ENCODE measurements at places on chromosomes 5 and 9.

- DNase-seq, result no peak
Measured at GRCh38 chr9:114611516-114612271, 603 bp downstream of the TMEM268 start.

DNA sequence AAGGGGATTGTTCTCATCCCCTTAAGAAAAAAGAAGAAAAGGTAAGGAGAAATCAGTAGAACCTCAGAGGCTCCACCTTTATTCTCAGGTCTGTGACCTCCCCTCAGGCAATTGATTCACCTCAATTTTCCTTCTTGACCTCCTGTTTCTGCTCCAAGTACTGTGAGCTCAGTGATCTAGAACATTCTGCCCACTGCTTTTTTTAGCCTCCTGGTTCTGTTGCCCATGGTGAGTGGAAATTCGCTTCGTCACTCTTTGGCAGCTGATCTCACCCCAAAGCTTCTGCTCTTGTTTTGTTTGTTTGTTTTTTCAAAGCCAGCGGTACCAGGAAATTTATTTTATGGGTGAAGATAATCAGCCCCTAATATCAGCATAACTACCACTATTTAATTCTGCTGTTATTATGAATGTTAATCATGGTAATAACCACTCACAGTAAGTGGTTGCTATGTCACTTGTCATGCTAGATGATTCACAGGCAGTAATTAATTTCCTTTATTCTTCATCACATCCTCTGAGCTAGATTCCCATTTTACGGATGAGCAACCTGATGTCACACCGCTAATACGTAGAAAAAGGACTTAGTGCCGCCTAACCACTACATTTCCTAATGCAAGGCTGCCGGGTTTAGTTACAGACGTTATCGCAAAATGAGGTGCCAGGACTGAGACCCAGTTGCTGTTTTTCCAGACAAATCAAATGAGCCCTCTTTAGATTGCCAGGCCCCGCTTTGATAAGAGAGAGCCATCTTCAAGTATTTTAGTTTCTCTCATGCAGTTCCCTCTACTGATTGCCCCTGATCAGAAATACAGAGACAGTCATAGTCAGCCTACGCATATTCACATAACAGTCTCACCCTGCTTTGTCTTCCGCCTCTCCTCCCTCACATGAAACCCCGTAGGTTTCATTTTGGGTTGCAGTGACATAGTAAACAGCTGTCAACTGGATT lies 78.2 kb downstream of the CYFIP2 start:
- no peak for DNase-seq

- no peak for DNase-seq
Measured at GRCh38 chr9:96877269-96877668, 23.0 kb upstream of the ZNF782 start.

DNA sequence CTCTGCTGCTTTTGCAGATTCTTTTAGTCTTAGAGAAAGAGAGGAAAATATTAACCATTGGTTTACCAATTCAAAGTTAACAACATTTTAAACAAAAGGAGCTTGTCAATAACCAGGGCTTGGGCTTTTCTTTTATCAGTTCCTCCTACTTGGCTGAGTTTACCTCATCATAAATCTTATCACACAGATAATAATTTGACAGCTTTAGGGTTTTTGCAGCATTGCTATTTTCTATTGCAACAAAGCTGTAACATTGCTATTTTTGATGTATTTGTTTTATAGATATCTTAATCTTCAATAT lies 9.8 kb upstream of the ABL1 start:
- no peak for DNase-seq

DNA sequence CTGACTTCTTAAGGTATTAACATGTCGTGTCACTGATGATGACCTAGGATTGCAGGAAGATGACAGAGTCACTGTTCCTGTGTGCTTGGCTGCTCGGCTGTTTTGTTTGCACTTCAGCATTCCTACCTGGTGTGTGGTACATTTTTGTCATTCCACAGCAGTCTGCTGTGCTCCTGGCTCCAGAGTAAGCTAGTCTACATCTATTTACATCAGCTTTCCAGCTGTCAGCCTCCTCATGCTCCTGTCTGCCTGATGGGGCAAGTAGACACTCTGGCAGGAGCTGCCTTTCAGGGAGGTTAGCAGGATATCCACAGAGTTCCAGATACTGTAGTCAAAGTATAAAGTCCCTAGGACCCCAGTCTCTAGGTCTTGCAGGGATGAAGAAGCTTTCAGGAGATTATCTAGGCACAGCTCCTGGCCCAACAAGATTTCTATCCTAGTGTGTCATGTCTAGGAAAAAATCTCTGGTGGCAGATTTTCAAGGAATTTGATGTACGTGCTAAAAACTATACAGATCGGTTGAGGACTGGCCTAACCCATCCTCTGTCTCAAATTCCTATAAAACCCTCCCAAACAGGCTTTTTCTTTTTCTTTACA lies 28.4 kb downstream of the RUSC2 start:
- DNase-seq, result no peak

DNA sequence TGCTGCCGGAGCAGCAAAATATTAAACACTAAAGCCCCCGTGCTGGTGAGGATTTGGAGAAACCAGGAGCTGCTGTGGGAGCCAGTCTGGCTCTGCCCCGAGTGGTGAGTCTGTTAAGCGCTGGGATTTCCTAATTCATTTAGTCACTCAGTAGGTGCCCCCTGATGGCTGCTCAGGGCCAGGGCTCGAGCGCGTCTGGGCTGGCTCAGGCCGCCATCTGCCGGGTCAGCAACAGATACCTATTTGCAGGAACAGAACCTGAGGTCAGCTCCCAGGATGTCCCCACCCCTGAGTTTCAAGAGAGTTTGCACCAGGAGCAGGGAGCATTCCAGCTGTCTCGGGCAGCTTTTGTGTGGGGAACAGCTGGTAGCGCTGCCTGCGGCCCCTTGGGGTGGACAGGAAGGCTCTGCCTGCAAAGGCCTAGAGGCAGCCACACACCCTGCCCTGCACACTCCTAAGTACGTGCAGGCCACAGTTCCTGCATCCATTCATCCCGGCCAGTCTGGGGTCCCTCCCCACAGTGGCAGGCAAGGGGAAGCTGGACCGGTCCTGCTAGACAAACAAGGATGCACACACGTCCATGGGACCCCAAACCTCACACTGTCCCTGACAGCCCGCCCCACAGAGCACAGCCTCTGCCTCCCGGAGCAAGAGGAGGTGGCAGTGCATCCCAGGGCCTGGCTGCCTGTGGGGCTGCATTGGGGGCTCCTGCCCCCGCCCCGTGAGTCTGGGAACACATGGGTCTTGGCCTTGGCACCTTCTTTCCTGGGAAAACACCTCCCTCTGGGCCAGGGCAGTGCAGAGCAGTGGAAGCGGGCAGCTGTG lies 83.7 kb downstream of the ADAMTS2 start:
- DNase-seq, result no peak

DNA sequence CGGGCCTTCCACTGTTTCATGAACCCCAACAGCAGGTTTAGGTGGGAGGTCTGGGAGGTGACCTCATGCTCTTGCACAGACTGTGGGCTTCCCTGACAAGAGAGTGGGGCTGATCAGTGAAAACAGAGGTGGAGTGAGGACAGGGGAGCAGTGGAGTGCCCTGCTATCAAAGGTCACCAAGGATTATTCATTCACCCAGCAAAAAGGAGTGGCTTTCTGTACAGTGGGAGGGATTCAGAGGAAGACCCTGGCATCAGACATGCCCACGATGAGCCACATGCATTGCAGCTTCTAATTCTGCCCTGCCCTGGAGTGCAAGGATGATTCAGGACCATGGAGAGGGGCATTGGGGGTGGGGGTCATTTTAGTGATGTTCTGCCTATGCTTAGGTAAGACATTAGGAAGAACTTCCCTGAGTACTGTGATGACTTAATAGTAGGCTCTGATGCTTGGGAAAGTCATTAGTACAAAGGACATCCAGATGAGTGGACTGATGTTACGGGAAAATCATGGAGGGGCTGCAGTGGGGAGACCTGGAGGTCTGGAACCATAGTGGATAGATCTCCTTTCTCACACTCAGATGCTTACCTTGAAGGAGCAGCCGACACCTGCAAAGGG lies 12.8 kb downstream of the TRAF1 start:
- no peak for DNase-seq

DNA sequence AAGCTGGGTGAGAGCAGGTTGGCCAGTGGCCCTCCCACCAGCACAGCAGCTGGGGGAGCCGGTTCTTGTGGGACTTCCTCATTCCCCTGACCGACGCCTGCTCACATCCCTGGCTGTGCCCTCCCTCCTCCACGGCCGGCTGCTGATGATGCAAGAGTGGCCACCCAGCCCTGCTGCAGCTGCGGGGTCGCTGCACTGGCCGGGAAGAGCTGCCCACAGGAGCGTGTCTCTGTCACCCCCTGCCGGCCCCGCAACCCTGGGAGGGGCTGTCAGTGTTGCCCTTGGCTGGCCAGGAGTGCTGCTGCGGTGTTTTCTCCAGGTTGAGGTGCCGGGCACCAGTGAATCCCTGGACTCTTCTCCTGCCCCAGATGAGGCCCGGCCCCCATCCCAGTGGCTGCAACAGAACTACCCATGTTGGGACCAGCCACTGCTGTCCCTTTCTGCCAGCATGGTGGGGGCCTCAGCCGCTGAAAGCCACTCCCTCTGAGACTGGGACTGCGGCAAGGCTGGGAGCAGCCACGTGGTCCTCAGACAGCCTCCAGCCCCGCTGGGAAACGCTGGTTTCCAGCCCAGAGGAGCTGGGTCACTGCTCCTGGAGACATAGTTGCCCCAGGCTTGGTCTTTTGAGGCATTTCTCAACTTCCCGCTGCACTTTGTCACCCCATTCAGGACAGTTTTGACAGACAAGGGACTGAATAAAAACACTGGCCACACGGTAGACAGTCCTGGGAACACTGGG lies 739 bp downstream of the CARD9 start:
- DNase-seq, result no peak

- no peak for DNase-seq
Measured at GRCh38 chr9:114853071-114853855, 47.4 kb upstream of the TNFSF15 start.

DNA sequence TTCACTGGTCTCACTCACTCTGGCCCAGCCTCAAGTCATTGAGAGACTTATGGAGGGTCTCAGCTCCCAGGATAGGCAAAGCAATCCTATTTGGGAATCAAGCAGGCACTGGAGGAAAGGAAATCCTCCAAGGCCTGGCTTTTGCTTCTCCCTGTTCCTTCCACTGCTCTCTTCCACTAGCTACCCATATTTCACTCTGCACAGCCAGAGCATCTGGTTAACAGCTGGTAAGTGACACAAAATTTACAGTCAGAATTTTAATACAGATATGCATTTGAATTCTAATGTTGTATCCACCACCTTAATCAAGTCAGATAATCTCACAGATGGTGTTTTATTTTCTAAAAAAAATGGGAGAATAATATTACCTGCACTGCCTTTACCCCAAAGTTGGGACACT lies 868 bp upstream of the C1QTNF2 start:
- DNase-seq, result no peak

GRCh38 chr5:147648597-147648996 lies 133.9 kb downstream of the JAKMIP2 start:
- no peak for DNase-seq

DNA sequence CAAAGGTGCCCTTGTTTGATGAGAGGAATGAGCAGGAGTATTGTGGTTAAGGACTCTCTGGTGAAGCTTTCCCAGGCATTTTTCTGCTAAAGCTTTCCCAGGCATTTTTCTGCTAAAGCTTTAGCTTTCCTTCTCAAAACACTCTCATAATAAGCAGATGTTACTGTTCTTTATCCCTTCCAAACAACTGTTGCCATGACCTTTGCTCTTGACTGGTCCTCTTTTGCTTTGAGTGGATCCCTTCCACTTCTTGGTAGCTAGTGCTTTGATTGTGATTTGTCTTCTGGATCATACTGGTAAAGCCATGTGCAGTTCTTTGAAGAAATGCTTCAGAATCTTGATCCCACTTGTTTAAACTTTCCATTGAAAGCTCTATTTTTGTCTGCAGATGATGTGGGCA lies 85.8 kb downstream of the GPBP1 start:
- DNase-seq, result no peak

DNA sequence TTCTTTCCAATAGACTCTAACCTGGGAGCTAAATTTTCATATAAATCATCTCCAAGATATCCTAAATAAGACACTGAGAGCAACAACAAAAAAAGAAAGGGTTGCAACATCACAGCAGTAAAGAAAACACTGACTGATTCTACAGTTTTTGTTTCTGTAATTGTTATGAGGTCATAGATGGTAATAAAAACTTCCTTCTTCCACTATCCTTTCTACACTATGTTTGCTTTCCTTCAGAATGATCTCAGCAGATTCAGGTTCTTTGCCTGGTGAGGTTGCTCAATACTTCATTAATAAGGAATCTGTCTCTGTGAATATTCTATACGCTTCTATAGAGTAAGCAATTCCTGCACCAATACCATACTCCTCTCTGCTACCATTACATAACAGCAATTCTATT lies 835.6 kb upstream of the GRAMD2B start:
- DNase-seq, result no peak

- DNase-seq, result no peak
Measured at GRCh38 chr9:94926431-94926800, 199.9 kb downstream of the AOPEP start.

DNA sequence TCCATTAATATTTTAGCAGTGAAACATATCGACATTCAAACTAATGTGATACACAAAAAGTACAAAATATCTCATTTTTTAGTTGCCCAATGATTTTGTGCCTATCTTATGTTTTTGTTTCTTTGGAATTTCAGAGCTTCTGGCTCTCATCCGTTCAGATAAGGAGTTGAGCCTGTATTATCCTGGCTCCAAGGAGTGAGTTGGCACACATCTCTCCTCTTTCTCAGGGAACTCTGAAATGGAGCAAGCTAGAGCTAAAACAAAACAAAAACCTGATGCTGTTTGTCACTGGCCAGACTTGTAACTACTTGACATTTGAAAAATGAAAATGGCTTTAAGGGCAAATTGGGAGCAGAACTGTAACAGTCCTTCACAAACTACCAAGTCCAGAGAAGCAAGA lies 131.3 kb upstream of the SLC28A3 start:
- no peak for DNase-seq

DNA sequence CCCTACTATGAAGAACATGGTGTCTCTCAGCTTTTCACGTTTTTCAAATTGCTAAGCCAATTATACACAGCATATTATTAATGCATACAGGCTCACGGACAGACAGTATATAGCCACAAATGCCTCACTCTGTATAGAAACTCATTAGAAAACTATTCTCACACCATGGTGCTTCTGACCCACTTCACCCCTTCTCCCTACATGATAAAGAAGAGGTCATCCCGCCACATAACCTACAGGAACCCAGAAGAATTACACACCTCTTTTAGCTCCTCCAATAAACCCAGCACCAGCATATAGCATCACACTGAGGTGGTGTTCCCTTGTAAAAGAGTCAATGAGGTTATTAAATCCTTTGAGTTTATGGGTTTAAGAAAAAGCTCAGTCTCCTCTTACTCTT lies 5.6 kb downstream of the TLE1 start:
- DNase-seq, result no peak

- DNase-seq, result peak; percentile 84
Measured at GRCh38 chr5:134555890-134556311, 30.4 kb downstream of the JADE2 start.

GRCh38 chr5:43561356-43561755 lies 4.5 kb upstream of the PAIP1 start:
- no peak for DNase-seq

DNA sequence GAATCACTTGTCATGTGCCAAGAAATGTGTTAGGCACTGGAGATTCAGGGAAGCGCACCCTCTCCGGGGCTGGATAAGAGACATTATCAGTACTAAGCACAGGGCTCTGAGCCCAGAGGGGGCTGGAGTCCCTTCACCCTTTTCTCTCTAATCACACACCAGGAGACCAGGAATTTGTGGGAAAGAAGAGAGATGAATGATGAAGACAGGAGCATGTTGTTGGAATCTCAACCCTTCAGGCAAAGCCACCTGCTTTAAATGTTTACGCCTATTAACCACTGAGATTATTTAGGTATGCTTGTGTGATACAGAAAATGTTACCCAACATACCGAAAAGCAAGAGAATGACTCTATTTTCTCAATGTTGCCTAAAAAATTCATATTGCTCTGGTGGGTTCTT lies 119.8 kb downstream of the ENTREP1 start:
- DNase-seq, result no peak

Data from effector CD4-positive, alpha-beta T cell (primary cell).